Activated naive CD4-positive, alpha-beta T cell treated with anti-CD3 and anti-CD28 coated beads, Interleukin-2, amount 50 U/mL, for 16 hours (primary cell): ENCODE measurements at places on chromosomes 2 and 18.

DNA sequence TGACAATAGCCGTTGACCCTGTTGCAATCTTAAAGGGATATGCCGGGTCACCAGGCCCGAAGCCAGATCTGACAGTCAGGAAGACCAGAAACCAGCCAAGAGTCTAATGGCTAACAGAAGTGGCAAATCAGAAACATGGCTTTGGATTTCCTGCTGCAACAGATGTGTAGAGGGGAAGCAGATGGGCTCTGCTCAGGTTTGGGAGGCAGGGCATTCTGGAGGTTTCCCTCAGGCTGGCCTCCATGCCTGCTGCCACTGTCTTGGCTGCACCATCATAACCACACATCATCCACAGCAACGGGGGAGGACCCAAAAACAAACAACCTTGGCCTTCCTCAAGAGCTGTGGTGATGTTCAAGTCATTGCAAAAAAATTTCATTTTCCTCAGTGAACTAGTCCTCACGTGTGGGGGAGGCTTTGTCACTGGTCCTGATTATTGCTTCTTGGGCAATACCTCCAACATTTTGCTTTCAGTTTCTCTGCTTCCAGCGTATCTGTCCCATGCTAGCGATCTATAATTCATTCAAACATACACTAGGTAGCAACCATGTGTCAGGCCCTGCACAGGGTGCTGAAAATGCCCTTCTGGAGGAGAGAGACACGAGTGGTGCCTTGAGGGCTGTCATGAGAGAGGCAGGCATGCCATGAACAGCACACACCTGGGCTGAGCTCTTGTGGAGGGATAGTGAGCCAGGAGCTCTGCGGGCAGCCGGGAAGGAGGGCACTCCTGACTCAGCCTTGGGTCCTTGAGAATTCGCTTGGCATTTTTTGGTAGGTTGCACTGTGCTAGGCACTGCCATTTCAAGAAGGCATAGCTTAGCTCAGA is 48.2 kb upstream of the LGALSL start:
- DNase-seq = no peak

GRCh38 chr18:34730774-34731173 is 20.7 kb downstream of the DTNA start:
- DNase-seq = no peak

- DNase-seq = no peak
Measured at GRCh38 chr18:3092727-3093126, 79.8 kb upstream of the LPIN2 start.

DNA sequence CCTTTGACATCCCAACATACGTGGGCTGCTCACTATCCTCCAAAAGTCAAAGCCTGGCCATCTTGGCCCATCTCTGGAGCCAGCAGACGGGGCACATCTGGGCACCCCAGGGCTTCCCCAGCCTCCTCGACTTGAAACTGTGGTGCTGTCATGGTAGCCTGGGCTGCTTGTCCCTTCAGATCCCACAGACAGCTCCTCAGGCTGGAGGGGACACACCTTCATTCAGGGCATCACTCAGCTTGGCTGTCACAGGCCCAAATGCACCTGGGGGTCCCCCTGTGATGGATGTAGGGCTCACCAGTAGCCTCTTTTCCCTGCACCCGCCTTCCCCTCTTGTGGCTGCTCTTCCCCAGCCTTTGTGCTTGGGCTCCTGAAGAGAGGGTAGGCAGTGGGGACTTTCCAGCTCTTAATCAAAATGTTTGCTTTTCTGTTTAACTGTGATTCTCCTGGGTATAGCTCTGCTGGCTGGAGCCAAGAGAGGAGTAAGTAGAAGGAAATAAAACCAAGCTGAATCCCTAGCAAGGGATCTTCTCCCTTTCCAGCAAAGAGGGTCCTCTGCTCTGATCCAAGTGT is 92.3 kb downstream of the GYPC start:
- DNase-seq = no peak

DNA sequence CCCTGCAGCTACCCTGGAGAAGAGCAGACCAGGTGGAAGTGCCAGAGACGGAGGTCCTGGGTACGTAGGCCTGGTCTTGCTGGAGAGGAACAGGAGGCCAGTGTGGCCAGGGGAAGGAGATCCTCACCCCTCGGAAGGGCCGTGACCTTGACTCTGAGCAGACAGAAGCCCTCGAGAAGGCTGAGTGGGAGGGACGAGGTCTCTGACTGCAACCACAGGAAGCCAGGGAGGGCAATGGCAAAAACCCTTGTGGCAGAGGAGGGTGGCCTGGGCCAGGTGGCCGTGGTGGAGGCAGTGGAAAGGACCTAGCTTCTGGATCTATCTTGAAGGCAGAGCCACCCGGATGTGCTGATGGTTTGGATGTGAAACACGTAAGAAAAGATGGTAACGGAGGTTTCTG is 28.1 kb downstream of the THAP4 start:
- no peak for DNase-seq

DNA sequence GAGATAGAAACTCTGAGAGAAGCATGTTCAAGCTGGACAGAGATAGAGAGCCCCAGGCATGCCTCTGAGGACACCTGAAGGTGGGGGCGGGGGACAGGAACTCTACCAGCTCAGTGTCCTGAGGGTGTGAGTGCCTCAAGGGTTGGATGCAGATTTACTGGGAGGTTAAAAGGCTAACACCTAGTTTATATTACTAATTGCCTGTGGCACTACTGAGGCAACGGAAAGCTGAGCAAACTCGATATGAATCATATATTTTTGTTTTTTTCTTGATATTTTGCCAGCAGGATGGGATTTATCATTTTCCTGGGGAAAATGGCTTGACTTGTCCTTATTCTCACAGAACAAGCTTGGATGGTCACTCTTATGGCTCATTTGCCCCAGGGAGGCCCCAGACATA is 319.5 kb downstream of the ALK start:
- DNase-seq = no peak

DNA sequence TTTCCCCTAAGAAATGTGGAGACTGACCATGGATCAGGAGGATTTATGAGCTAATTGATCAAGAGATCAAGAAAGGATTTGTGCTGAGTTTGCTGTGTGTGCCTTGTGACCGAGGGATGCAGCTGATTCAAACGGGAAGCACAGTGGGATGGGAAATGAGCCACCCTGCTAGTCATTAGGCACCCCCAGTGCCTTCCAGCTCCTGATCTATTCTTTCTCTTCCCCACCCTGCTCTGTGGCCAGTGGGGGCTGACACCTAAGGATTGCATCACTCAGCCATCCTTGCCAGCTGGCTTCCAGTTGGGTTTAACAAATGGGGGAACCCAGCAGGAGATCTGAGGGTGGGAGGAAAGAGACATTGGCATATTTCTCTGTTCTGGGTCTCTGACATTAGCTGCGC is 132.2 kb upstream of the CXCR4 start:
- no peak for DNase-seq

- no peak for DNase-seq
Measured at GRCh38 chr2:197137231-197137630, 173.3 kb downstream of the ANKRD44 start.

DNA sequence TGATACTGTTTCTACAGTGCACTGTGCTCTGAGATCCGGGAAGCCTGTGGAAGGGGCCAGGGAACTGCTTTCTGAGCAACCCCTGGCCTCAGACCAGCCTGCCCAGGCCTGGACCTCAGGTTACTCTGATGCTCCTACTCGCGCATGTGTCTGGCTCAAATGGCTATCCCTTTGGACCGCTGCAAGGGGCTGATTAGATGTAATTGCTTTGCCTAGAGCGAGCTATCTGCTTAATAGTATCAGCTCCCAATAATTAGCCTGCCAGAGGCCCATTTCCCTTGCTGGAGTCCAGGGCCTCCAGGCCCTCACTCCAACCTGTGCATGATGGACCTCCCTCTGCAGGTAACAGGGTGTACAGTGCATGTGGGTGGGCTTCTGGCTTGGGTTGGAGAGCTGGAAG is 7.2 kb upstream of the KCNK3 start:
- no peak for DNase-seq

GRCh38 chr2:128613876-128614275 is 295.2 kb upstream of the HS6ST1 start:
- no peak for DNase-seq

DNA sequence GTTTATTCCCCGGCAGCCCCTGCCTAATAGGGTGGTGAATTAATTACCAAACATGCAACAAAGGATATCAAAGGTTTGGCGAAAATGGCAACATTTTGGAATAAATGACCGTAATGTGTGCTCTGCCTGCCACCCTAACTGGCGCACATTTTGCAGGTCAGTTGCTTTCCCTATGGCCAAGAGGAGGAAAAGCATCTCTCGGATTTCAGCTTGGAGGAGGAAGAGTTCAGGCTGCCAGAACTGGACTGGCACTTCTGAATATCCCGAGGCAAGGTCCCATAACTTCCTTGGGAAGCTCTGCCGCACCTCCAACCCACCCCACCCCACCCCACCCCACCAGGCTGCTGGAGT is 37.1 kb downstream of the SLC25A52 start:
- DNase-seq = no peak

DNA sequence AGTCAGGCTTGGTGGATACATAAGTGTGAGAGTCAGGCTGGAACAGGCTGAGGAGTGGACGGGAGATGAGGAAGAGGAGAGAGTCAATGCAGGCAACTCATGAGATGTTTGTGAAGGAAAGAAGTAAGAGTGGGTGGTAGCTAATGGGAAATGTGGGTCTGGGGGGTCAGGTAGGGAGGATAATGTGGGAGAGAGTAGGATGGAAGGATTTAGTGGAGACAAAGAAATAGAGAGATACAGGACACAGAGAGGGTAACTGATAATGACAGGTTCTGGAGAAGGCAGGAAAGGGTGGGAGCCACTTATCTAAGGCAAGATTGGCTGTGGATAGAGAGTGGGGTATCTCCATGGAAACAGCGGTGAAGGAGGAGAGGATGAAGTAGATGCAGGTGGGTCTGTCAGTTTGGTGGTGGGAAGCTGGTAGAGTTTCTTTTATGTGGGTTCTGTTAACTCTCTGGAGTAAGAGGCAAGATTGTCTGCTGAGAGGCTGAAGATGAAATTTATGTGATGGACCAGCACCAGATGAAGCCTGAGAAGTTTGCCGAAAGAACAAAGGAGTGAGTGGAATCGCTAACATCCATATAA is 190.6 kb upstream of the SPRED2 start:
- DNase-seq = no peak

DNA sequence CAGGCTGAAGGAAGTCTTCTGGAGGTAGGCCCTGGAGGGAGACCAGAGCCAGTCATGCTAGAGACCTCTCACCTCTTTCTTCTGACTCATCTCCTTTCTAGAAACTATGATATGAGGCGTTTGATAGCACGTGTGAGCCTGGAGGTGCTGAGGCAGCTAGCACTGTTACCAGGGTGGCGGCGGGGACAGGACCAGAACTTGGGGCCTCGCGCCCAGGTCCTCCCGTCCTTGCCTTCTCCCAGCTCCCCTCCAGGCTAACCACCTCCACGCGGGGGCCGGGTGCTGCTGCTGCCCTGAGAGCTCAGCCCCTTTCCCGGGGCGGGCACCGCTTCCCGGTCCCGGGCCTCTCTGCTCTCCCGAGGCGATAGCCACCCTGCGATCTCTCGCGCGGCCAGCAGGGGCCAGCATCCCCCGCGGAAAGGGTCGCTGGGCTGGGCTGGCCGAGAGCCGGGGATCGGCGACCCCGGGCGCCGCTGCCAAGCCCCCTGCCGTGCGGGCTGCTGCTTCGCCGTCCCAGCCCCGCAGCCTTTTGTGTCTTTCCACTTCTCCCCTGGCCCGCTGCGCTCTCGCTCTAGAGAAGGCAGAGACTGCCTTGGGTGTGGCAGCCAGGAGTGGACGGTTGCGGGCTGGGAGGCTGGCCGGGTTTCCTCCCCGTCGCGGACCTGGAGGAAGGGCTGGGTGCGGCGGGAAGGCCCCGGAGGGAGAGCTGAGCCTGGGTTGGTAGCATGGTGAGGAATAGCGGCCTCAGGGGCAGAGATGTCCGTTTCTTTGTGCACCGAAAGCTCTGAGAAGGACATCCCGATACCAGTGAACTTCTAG is 49.1 kb downstream of the TMEM17 start:
- peak; percentile 68 for DNase-seq

DNA sequence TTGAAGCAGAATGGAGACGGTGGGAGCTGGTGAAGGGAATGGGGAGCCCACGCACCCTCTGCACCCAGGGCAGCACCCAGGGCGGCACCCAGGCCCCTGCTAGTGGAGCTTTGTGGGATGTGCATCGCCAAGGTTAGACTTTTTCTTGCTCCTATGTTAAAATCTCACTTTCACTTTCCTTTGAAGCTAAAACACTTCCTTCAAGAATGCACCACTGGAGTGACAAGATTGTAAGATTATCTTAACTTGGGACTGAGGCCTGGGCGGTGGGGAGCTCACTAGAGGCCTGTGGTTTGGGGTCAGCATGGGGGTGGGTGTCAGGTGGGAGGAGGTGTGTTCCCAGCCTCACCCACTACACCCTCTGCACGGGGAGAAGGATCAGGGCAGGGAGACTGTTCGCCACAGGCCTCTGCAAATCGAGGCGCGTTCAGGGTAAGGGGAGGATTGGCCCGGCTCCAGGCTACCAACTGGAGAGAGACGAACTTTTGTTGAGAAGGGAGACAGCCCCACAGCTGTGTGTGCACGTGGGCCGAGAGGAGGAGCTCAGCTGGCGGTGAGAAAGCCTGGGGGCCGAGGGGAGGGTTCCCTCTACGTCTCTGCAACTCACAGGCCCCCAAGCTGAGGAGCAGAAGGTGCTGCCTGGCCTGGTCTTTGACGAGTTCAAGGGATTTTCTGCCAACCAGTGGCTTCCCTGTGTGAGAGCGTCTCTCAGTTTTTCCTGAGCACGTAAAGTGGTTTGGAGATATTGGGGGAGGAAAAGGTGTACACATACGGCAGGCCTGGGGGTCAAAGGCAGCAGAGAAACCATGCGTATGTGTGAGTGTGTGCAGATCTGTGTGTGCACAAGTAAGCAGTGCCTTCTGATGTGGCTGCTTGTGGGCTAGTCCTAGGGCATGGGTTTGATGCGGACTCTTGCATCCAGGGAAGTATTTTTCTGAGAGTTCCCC is 147.7 kb downstream of the KLHL29 start:
- peak; percentile 50 for DNase-seq

GRCh38 chr2:183903026-183903425 is 695.3 kb upstream of the ZNF804A start:
- no peak for DNase-seq

- no peak for DNase-seq
Measured at GRCh38 chr2:163121483-163121882, 282.9 kb upstream of the KCNH7 start.

- DNase-seq = no peak
Measured at GRCh38 chr2:219871351-219871750, 243.9 kb downstream of the SLC4A3 start.

- DNase-seq = no peak
Measured at GRCh38 chr2:240459401-240460252, 24.2 kb downstream of the GPC1 start.

- no peak for DNase-seq
Measured at GRCh38 chr18:9130806-9131205, 5.8 kb upstream of the ANKRD12 start.

- DNase-seq = no peak
Measured at GRCh38 chr18:48982266-48982665, 31.5 kb upstream of the SMAD7 start.

DNA sequence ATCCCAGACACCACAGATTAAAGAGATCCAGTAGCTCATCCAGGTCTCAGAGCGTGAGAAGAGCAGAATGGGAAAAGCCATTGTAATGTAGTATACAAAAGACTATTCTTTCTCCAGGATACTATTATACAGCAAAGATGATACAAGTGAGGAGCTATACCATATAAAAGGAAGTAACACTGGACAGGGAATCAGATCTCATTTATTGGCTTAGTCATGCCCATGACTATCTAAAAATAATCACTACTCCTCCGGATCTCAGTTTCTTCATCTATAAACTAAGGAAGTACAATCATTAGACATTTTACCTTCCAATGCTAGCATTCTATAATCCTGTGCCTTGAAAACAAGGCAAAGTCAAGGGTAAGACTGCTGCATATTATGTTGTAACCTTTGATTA is 19.4 kb downstream of the KRCC1 start:
- DNase-seq = no peak

GRCh38 chr2:188813857-188814256 is 160.3 kb upstream of the COL3A1 start:
- no peak for DNase-seq

GRCh38 chr2:14654835-14655282 is 22.3 kb downstream of the LRATD1 start:
- DNase-seq = no peak
